NCI-H82 (cell line): ENCODE measurements at places on chromosomes 16 and 17.

DNA sequence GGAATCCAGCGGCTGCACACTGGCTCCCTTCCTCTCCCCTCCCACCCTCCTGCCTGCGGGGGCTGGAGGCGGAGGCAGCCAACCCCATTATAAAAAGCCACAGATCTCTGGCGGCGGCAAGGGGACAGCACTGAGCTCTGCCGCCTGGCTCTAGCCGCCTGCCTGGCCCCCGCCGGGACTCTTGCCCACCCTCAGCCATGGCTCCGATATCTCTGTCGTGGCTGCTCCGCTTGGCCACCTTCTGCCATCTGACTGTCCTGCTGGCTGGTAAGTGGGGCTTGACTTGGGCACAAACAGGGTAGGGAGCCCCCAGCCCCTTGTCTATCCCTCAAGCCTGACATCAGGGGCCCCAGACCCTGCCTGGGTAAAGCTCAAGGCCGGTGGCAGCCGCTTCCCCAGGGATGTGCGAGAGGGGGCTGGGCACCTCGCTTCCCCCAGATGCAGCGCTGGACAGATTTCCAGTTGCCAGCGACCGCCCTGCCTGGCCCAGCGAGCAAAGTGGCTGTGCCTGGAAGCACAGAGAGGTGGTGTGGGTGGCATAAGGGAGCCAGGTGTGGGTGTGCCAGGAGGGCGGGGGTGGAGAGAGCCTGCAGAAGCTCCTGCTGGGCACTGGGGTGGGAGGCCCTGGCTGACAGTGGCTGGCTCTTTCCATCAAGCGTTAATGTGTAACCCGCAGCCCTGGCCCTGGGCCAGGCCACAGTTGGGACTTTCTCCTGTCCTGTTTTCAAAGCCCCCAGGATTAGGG, at the start of gene CX3CL1:
Gene CX3CL1, plus strand, starts transcription at position 119 of the 745 bp plus-strand sequence. Its CDS starts 79 bp downstream, at position 198.
- DNase-seq, result peak; percentile 75

GRCh38 chr16:16118337-16118736, 105.0 kb downstream of the ABCC6 start:
- no peak for DNase-seq

DNA sequence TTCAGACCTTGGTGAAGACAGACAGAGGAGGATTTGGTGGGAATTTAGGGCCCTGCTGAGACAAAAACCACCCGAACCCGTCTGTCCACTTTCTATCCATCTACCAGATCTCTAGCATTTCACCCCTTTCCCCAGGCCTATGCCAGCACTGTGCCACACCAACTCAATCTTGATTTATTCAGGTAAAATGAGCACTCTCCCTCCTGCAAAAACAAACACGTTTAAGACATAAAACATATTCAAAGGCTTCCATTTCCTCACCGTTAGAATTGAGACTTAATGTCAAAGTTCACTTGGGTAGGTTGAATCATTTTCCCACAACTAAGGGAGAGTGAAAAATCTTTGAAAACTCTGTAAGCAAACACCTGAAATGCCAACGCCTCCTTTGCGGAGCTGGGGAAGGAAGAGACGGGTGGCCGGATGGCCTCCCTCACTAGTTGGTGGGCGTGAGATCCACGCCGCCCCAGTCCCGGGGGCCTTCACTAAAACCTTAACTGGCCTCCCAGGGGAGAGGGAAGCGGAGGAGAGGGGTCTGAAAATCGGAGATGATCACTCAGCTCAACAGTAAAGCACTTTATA, 862 bp downstream of the DCAKD start:
- DNase-seq, result peak; percentile 63

GRCh38 chr17:74149597-74150427, 53.7 kb upstream of the RPL38 start:
- no peak for DNase-seq

GRCh38 chr17:78971756-78972506, 7.8 kb downstream of the LGALS3BP start:
- DNase-seq, result no peak

DNA sequence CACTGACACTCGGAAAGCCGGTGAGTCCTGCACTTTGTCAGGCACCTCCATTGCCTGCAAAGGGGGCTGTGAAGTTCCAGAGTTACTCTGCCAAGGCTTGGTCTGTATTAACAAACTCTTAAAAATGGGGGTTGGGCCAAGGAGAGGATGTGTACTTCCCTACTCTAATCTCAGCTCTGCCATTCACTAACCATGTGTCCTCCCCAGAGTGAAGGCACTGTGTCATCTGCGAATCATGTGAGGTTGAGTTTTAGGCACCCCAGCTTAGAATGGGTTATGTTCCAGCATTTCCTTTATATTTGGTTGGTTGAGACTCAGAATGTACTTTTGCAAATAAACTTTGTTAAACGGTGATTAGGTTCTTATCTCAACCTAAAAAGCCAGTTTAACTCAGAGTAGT, 24.9 kb downstream of the ERCC4 start:
- no peak for DNase-seq

DNA sequence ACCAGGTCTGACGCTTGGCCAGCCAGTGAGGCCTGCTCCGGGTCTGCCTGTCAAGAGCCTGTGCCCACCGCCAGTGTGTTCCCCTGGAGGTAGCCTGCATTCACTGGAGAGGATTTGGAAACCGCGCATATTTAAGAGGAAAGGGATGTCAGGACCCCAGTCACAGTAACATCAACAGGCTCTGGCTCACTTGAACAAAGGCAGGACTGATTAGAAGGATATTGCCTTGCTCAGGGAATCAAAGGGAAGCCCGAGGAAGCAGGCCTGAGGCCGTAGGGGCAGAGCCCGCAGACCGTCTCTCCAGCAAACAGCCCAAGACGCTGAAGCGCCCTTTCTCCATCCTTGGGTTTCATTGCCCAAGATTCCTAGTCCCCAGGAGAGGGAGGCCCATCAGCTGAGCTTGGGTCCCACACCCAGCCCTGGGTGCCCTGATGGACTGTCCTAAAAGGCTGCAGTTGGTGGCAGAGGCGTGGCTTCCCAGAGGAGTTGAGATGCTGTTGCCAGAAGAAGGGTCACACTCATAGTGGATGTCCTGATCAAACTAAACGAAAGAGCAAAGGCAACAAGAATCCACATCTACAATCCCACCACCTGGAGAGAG, 23.2 kb downstream of the NT5M start:
- DNase-seq, result no peak

DNA sequence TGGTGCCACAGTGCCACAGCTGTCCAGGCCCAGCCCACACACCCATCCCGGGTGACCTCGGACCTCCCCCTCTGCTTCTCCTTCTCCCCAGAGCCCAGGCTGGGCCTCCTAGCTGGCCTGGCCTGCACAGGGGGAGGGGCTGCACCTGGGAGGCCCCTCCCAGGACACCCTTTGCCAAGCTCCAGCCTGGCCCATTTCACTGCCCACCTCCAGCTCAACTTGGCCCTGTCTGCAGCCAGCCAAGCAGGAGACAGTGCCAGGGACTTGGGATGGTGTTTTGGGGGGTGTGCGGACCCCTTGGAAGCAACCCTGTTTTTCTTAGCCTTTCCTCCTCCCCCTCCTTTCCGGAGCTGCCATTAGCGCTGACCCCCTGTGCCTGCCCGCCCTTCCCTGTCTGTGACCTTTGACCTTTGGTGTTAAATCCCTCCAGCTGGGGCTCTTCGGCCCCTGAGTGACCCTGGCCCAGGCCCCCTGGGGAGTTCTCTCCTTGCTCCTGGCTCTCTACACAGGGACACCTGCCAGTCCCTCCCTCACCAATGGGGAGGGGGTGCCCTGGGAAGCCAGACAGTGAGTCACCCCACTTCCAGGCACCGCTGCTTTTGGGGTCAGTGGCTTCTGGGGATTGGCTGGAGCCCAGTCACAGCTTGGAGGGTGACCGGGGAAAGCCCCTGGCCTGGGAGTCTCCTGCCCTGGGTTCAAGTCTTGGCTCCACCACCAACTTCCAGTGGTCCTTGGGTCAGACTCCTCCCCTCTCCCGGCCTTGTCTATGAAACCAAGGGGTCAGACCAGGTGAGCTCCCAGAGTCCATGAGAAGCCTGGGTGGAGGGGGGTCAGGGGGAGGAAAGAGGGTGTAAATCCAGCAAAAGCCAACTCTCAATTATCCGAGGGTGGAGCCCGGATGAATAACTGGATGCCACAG, 1.9 kb downstream of the GLIS2 start:
- peak; percentile 39 for DNase-seq

DNA sequence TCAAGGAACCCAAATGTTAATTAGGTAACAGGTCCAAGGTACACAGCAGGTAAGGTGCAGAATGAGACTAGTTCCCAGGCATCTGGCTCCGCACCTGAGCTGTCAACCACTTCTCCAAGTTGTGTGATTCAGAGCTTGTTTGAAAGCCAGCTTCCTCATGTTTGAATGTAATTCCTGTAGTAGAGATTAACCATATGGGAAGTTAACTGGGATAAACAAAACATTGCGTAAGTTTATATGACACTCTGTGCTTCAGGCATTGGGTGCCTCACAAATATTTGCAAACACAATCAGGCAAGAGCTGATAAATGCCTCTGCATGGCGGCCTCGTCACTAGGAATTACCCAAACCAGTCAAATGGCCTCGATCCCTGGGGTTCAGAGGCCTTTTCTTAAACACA, 27.9 kb upstream of the CPHXL start:
- DNase-seq, result no peak

DNA sequence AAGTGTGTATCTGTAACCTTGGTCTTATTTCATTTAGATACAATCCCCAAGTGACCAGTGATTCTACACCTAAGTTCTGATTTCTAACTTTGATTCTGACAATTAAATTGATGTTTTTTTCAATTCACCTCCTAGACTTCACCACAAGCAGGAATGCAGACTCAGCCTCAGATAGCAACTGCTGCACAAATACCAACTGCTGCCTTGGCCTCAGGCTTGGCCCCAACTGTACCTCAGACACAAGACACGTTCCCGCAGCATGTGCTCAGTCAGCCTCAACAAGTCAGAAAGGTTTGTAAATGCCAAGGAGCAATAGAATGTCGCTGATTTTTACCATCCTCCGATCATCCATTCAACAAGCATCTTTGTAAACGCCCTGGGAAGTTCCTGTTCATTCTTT, 177.7 kb downstream of the MRTFB start:
- no peak for DNase-seq

DNA sequence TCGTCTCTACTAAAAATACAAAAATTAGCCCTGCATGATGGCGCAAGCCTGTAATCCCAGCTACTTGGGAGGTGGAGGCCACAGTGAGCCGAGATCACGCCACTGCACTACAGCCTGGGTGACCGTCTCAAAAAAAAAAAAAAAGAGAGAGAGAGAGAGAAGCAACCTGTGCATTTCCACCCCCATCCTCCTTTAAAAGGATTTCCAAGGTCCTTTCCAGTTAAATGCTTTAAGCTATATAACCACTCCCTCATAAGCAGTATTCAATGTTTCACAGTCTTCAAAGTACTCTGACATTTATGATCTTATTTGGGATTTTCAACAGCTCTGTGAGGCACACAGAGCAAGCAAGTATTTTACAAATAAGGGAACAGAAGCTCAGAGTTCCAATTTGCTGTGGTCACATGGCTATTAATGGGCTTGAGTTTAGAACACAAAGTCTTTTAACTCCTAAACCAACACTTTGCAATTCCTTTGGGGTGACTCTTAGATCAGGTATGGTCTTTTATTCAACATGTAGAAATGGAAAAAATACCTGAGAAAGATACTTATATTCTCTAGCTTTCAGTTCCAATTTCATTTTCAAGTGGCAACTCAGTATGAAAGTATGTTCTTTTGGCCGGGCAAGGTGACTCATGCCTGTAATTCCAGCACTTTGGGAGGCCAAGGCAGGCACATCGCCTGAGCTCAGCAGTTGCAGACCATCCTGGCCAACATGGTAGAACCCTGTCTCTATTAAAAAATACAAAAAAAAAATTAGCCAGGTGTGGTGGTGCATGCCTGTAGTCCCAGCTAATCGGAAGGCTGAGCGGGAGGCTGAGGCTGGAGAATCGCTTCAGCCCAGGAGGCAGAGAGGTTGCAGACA, 31.3 kb downstream of the SPOP start:
- peak; percentile 47 for DNase-seq

GRCh38 chr17:7840441-7840840, 6.4 kb downstream of the KDM6B start:
- DNase-seq, result peak; percentile 89

GRCh38 chr17:32627239-32627996, 140.6 kb downstream of the CDK5R1 start:
- DNase-seq, result peak; percentile 79

- DNase-seq, result no peak
Observed at GRCh38 chr17:2195729-2196128, 107.9 kb downstream of the SMG6 start.

DNA sequence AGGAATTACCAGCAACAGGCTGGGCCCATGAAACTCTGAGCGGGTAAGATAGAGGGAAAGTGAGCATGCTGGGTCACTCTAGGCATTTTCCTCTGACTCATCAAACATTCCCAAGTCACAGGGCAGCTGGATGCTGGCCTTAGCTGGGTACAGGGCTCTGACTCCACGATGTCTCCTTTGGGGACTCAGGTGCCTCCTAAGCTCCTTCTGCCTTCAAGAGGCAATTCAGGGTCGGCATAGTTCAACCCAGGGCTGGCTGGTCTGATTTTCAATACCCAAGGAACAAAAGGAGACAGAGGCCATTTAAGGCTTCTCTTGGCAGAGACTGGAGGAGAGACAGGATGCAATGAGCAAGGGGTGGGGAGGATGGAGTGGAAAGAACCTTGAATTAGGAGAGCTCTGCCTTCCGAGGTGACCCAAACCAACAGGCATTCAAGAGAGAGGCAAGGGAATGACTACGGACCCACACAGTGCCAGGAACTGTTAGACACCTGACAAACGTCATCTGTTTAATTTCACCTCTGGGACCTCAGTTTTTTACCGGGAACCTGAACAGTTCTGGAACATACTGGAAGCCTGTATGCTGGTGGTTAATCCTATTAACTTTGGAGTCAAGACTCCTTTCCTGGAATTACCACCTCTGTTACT, 910 bp downstream of the WBP2 start:
- peak; percentile 60 for DNase-seq

DNA sequence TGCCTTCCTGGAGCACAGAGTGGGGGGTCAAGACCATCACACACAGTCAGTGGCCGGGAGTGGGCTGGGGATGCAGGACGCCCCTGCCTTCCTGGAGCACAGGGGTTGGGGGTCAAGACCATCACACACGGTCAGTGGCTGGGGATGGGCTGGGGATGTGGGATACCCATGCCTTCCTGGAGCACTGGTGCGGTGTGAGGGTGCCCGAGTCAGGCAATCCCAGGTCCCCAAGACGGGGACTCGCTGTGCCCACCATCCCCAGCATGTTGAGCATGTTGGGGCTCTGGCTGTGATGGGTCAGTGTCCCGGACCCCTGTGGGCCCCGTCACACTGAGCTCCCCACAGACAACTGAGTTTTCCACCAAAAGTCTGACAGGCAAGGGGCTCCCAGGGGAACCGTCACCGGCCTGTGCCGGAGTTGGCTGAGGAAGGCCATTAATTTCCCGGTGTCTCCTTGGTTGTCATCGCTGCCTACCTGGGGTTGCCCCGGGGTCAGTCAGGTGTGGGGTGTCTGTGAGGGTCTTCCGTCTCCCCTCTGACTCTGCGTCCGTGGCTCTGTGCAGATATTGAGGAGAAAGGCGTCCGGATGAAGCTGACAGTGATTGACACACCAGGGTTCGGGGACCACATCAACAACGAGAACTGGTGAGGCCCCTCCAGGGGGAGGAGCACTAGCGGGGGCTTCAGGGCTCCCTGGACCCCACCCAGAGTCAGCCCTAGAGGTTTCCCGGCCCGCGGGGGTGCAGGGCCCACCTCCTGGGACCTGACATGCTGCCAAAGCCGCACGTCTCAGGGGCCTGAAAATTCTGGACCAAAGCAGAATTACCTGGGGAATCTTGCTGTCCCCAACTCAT, 347.1 kb downstream of the SEC14L1 start:
- no peak for DNase-seq

GRCh38 chr16:88739139-88739976, 33.1 kb downstream of the CTU2 start:
- DNase-seq, result no peak

GRCh38 chr17:68886401-68886800, 68.8 kb downstream of the ABCA8 start:
- no peak for DNase-seq
